HepG2 (cell line): ENCODE measurements at places on chromosomes 11 and 22.

- DNase-seq, result no peak
These were observed 60.3 kb downstream of the UBASH3B start for GRCh38 chr11:122715548-122716440.

DNA sequence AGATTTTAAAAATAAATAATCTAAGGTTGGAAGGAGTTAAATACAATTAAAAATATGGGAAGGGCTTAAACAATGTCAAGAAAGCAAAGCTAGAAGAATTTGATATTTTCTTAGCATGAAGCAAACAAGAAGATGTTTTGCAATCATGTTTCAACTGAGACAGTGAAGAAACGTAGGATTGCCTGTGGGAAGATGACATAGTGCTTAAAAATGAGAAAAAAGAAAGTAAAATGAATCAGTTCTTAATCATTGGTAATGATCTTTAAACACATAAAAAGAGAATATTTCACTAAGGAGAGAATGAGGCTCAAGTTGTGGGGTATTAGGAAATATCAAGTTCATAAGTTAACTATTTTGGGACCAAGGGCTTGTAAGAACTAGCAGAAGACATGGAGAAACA, 855.0 kb downstream of the METTL15 start:
- no peak for DNase-seq

DNA sequence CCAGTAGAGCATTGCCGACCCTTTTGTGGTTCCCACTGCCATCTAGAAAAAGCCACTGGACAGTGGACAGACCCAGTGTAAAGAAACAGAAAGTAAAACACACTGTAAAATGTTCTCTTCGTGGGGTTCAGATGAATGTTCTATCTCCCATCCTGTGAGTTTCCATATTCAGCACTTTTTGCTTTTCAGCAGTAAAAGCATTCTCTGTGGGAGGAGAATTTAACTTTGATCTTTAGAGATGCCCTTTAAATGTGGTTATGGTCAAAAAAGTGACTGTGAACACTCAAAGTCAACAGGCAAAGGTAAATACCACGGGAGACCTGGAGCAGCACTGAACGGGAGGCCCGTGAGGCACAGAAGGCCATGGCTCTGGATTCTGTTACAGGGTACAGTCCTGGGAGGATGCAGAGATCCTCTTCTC, 53.9 kb downstream of the FLI1 start:
- DNase-seq, result no peak

- no peak for DNase-seq
These were observed 33.5 kb upstream of the CAT start for GRCh38 chr11:34405079-34405858.

DNA sequence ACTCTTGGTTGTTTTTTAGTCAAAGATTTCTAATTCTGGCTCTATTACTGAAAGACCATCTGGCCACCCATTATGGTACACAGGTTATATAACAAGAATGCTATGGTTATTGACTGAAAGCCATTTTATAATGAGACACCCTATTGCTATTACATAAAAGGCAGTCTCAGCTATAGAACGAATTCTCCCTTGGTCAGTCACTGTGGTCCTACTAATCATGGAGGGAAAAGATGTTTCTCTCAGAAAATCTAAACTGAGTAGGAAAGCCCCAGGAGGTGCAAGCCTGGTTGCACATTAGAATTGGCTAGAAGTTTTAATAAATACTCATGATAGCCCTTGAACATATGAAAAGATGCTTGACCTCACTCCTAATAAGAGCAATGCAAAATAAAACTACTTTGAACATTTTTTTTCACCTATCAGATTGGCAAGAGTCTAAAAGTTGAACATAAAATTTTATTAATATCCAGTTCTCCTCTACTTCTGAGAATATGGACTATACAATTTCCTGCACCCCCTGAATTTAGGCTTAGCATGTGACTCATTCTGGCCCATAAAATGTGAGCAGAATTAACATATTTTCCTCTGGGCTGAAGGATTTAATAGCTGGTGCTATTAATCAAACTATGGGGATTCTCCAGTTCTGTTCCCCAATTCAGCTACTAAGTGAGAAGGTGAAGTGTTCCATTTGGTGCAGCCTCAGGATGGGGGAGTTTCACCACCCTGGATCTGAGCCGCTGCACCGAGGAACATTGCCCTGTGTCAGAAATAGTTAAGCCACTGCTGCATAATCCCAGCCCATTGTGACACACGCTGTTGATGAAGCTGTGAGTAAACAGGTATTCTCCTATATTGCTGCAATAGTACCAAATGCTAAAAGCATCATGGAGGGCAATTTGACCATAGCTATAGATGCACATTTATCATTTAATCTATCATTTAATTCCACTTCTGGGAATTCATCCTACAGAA, 11.5 kb upstream of the CRKL start:
- no peak for DNase-seq

DNA sequence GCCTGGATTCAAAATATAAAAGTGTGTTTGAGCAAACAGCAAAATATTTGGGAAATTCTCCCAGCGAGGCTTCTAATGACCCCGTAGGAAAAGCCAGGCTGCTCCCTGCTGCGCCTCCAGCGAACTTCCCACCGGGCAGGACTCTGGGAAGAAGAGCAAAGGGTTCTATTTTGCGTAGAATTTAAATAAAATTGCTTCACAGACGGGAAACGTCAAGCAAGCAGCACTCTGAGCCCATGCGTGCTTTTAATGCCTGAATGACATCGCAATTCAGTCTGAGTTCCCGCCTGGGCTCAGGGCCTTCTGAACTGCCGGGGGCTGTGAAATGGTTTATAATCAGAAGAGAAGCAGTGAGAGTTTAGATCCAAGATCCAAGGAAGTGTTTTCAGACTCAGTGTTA, 775.1 kb downstream of the BRD1 start:
- no peak for DNase-seq

- DNase-seq, result no peak
These were observed 7.1 kb upstream of the TPST2 start for GRCh38 chr22:26597026-26597425.

DNA sequence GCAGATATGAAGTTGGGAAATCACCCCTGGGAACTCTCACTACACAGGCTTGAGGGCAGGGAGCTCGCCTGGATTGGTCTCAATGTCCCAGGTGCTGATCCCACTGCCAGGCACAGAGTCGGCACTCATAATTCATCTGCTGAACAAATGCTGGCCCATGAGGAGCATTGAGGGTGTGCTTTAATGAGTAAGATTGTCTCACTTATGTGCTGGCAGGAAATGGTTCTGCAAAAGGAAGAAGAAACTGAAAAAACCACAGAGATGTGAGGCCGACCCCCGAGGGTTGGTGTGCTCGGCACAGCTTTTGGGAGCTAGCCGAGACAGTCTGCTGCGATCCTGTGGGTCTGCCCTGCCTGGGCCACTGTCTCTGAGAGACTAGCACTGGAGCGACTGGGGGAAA, 9.4 kb downstream of the PLAAT2 start:
- no peak for DNase-seq

- peak; percentile 52 for DNase-seq
These were observed 1.6 kb upstream of the MCAM start for GRCh38 chr11:119318240-119319135.

GRCh38 chr22:37753746-37754145, 54.0 kb upstream of the GCAT start:
- DNase-seq, result no peak

DNA sequence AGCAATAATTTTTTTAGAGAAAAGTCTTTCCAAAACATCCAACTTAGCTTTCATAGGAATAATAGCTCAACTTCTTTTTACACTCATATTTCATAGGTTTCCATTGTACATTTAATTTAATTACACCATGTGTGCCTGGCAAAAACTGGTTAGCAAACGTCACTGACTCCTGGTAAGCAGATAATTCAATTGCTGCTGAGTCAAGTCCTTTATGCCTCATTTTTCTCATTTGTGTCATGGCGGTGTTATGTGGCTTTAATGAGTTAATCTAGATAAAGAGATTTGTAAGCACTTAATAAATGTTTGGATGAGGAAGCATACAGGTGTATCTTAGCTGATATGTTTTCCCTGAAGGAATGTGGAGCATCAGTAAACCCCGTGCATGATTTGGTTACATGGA, 41.2 kb upstream of the PAK1 start:
- DNase-seq, result no peak

- DNase-seq, result no peak
These were observed 87.7 kb downstream of the GRAMD1B start for GRCh38 chr11:123517559-123518364.

DNA sequence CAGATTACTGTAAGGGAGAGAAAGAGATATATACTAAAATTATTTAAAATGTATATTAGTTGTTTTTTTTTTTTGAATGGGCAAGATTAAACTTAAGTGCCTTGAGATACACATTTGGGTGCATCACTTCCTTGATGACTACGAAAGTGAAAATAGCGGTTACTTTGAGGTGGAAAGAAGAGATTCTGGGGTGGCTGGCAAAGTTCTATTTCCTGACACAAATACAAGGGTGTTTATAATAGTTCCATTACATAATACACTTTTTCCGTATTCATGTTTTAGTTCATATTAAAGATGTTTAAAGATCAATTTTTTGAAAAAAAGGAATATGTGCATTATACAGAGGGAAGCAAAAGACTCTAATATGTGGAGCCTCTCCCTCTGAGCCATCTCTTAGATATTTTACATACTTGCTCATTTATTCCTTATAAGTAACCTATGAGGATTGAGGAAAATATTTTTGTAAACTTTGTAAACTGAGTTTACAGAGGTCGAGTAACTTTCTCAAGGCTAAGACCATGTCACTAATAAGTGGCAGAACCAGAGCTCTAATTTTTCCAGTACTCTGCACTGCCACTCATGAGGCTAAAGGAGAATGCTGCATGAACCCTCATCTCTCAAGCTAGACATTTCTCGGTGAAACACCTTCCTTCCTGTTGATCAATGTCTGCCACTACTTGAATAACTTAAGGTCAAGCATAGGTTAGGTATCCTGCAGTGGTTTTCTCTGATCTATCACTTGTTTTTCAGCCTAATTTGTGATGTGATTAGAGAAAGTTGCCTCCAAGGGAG, 58.6 kb downstream of the DDIAS start:
- no peak for DNase-seq

GRCh38 chr11:18632841-18633240, 1.3 kb downstream of the SPTY2D1 start:
- no peak for DNase-seq

GRCh38 chr22:40444178-40444831, 73.9 kb downstream of the SGSM3 start:
- DNase-seq, result no peak

GRCh38 chr11:65502274-65502554, 3.4 kb downstream of the MALAT1 start:
- no peak for DNase-seq

DNA sequence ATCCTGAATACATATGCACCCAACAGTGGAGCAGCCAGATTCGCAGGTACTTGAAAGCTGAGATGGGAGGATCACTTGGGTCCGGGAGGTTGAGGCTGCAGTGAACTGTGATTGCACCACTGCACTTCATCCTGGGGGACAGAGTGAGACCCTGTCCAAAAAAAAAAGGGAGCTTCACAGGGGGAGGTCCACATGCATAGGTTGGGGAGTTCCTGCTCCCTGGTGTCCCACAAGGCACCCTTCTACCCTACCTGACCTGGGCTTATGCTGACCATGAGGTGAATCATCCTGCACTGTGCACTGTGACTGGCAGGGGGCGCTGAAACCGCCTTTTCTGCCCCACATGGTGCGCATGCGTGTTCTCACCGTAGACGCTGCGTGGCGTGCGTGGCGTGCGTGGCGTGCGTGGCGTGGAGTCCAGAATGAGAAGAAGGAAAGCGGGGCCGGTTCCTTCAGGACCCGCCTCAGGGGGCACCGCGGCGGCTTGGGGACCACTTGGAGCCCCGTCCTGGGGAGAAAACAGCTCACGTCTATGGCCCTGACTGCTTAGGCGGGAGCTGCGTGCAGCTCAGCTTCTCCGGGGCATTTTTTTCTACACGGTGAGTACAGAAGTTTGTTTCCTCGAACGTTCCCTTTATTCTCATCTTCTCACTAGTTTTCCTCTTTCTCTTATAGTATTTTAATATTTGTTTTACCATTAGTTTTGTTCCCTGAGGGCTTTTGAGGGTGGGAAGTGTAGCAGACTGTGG, 116.6 kb upstream of the GRK3 start:
- peak; percentile 83 for DNase-seq

DNA sequence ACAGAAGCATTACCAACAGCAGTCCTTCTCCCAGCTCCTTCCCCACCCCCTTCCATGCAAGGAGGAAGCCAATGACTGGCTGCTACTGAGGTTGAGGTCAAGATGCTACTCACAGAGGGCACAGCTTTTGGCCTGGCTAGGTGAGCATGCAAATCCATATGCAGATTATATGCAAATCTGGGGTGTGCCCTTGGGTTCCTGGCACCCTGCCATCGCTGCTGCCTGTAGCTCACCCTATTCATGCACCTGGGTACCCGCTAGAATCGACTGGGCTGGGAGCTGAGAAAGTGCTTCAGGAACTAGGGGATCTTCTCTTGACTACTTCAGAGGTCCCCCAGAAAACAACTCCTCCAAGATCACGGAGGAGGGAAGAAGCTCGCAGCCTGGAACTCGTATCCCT, 4.0 kb downstream of the DSCAML1 start:
- no peak for DNase-seq

- no peak for DNase-seq
These were observed 1.8 kb upstream of the TBC1D10A start for GRCh38 chr22:30328466-30329049.

DNA sequence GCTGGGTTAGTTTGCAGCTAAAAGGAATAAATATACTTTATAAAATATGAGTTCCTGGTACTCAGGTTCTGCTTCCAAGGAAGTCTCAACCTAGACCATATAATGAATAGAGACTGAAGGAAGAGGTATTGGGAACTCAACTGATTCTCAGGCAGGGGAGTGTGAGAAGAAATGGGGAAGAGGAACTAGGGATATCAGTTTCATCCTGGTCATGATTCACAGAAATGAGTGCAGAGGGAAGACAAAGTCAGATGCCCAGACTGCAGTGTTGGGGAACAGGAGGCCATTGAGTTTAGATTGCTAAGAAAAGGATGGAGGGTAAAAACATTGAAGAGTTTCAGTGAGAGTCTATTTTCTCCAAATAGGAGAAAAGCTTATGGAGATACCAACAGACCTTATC, 28.8 kb downstream of the PLAAT5 start:
- DNase-seq, result no peak

DNA sequence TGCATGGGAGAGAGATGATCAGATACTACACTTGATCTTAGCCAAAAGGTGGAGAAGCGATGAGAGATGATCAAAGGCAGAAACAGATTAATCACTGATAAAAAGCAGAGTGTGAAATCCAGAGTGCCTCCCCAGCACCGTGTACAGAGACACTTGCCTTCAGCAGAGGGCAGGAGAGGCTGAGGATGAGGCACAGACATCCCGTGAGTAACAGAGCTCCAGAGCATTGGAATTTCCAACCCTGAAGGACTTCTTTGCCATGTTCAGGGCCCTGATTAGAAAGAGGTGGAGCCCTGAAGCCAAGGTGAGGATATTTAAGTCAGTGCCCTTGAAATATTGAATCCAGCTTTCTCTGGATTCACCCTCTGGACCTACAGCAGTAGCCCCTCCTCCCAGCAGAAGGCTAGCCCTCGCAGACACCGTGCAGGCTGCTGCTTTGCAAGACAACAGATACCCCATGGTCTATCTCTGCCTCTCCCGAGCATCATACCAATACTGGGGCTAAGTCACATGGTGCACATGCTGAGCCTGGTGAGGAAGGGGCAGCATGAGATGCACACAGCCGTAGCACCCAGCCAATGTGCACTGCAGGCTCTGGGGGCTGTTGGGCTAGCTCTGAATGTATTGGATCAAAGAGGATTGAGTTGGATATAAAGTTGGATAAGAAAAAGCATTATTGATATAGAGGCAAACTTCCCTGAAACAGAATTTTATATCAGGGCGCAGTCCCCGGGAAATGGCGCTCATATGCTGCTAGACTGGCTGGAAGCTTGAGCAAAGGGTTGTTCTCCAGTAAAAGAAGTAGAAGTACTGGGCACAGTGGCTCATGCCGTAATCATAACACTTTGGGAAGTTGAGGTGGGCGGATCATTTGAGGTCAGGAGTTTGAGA, 200.3 kb upstream of the B3GAT1 start:
- DNase-seq, result no peak
